ENCODE measurements at places on chromosomes 2 and 18. TPM values are rescaled to one million over a fixed set of nuclear protein-coding genes. Genes with fewer than 3 reads are reported as not detected.

GRCh38 chr2:9071032-9071431 is 67.5 kb upstream of the MBOAT2 start:
- DNase-seq = no peak

The RTP5 gene
- 0.66 TPM for total RNA-seq

DNA sequence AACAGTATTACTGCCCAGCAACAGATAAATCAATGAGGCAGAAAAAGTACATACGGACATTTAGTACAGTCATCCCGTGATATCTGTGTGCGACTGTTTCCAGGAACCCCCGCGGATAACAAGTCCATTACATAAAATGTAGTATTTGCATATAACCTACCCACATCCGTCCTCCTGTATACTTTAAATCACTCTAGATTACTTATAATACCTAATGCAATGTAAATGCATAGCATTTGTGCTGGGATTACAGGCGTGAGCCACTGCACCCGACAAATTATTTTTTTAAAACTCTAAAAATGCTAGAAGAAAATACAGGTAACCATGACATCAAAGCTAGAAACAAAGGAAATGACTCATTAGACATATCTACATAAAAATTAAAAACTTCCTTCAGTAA is 91.6 kb downstream of the FAM161A start:
- no peak for DNase-seq

DNA sequence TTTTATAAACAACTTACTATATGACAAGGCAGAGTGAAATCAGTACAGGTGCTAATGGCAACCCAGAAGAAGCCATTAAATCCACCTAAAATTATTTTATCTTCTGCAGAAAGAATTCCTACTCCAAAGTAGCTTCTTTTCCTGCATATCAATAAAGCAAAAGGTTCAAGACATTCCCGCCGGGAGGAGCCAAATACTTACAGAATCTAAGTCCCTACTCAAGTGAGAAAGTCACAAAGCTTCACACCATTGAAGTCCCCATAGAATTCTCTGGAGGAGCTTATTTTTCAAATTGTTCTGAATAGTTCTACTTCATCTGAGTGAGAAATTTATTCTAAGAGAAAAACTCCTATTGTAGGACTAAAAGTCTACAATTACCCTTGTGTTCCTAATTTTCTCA is 233.7 kb upstream of the HNRNPA3 start:
- no peak for DNase-seq

DNA sequence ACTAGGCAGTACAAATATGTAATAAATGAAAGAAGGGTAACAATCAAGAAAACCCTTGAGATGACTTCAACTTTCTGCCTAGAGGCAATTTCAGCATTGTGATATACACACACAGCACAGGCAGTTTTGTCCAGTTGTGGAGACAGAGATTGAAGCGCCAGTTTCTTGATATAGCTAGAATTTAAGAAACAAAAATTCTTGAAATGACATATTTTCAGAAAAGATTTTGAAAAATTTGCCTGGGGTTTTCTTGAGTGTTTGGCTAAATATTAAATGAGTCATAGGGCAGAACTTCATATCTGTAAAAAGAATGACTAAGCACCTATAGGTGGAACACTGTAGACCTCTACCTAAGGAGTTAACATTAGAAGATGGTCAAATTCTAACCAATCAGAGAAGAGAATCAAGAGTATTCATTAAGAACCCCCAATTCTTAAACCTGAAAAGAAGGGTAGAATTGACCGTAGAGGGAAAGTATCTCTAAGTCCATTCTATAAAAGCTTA is 1266.8 kb upstream of the TMEFF2 start:
- DNase-seq = no peak

GRCh38 chr2:231037202-231037730 is at the start of gene C2orf72:
Gene C2orf72, plus strand, starts transcription at chr2:231037523. Its CDS starts 43 bp downstream, at chr2:231037566.
- no peak for DNase-seq
